ENCODE measurements at places on chromosomes 3 and 15. TPM values are rescaled to one million over a fixed set of nuclear protein-coding genes. Genes with fewer than 3 reads are reported as not detected.

- H3K4me3 ChIP-seq: no peak overlapping the region
- no peaks in the 10 kb centered on the region for H3K27me3 ChIP-seq
- H3K4me1 ChIP-seq: no peaks in the 10 kb centered on the region
Measured at GRCh38 chr3:194886836-194887235, 201.2 kb downstream of the FAM43A start.

DNA sequence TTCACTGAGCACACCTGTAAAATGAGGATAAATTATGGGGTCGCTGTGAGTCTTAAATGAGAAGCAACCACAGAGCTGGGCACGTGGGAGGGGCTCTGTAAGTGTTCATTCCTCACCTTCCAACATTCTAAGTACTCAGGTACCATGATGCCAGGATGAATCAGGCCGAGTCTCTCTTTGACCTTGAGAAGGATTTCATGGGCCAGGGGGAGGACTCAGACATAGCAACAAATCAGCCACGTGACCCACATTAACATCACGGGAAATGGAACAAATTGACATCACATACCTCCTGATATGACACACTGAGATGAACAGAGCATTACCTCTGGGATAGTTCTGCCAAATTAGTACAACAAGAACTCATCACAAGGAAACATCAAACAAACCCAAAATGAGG is 35.2 kb upstream of the USP3 start:
- H3K27ac ChIP-seq: no peak overlapping the region
- H3K36me3 ChIP-seq: no peaks in the 10 kb centered on the region
- peaks cover 8% of the 10 kb centered on the region for H3K4me1 ChIP-seq
- H3K27me3 ChIP-seq: no peaks in the 10 kb centered on the region

- H3K36me3 ChIP-seq: no peaks in the 10 kb centered on the region
- H3K4me3 ChIP-seq: no peak overlapping the region
- DNase-seq: no peak
- no peaks in the 10 kb centered on the region for H3K27me3 ChIP-seq
Measured at GRCh38 chr3:11543948-11544387, 99.7 kb downstream of the VGLL4 start.

DNA sequence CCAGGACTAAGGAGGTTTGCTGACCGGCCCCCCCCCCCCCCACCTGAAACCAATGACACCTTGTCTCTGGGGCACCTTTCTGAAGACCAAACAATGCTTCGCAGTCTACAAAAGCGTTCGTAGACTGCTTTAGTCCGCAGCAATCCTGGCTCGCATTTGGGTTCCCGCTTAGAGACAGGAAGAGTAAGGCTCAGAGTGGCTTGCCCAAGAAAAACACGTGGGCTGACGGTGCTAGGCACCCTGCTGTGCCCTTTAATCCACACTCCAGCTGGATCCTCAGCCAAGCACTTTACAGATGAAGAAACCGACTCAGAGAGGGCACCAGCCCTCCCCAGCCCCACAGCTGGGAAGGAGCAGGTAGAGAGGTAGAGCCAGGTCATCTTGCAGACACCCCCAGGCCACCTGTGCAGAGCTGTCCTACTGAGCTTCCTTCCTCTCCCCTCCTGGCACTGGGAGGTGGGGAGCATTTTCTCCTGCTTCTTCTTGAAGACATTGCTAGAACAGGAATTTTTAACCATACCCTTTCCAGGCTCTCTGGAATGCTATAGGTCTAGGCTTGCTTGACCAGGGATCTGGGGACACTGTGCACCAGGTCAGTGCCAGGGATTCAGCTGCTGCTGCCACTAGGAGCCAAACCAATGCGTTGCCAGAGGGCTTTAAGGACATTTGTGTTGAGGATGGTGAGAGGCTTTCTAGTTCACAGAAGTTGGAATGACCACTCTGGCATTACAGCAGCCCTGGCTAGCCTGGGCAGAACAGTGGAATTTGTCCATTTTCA is 1.0 kb upstream of the KLF15 start:
- no peaks in the 10 kb centered on the region for H3K36me3 ChIP-seq
- peaks cover 18% of the 10 kb centered on the region for H3K4me1 ChIP-seq
- no peak overlapping the region for H3K27ac ChIP-seq
- DNase-seq: no peak

Gene ZNF662
- 0.78 TPM for polyA plus RNA-seq

GRCh38 chr15:95793231-95793630 is 537.3 kb upstream of the NR2F2 start:
- H3K4me1 ChIP-seq: no peaks in the 10 kb centered on the region
- no peak for DNase-seq
- H3K36me3 ChIP-seq: no peaks in the 10 kb centered on the region
- H3K4me3 ChIP-seq: no peak overlapping the region
- H3K27me3 ChIP-seq: no peaks in the 10 kb centered on the region

GRCh38 chr15:84889991-84890669 is 5.7 kb downstream of the SLC28A1 start:
- no peak for DNase-seq
- no peaks in the 10 kb centered on the region for H3K4me1 ChIP-seq
- H3K4me3 ChIP-seq: no peak overlapping the region
- no peak overlapping the region for H3K27ac ChIP-seq
- no peaks in the 10 kb centered on the region for H3K27me3 ChIP-seq

Gene CISH
- polyA plus RNA-seq: 40.5 TPM

Gene SNURF
- polyA plus RNA-seq: 33.8 TPM

Gene TM2D3
- 30.9 TPM for polyA plus RNA-seq

Gene FANCD2OS
- polyA plus RNA-seq: not detected

GRCh38 chr3:195451373-195452015 is 8.7 kb upstream of the ACAP2 start:
- no peak for DNase-seq
- no peak overlapping the region for H3K27ac ChIP-seq
- no peaks in the 10 kb centered on the region for H3K4me1 ChIP-seq
- no peak overlapping the region for H3K4me3 ChIP-seq
- H3K36me3 ChIP-seq: no peaks in the 10 kb centered on the region

Gene SLC2A2
- not detected for polyA plus RNA-seq

Gene RNU5B-1
- not detected for polyA plus RNA-seq

GRCh38 chr3:144351773-144352365 is 380.2 kb downstream of the DIPK2A start:
- H3K36me3 ChIP-seq: no peaks in the 10 kb centered on the region
- no peaks in the 10 kb centered on the region for H3K4me1 ChIP-seq
- H3K27ac ChIP-seq: no peak overlapping the region
- no peak for DNase-seq

GRCh38 chr3:144809380-144809779 is 837.8 kb downstream of the DIPK2A start:
- H3K4me3 ChIP-seq: no peak overlapping the region
- no peaks in the 10 kb centered on the region for H3K27me3 ChIP-seq
- H3K36me3 ChIP-seq: no peaks in the 10 kb centered on the region
- DNase-seq: no peak
- H3K4me1 ChIP-seq: no peaks in the 10 kb centered on the region

DNA sequence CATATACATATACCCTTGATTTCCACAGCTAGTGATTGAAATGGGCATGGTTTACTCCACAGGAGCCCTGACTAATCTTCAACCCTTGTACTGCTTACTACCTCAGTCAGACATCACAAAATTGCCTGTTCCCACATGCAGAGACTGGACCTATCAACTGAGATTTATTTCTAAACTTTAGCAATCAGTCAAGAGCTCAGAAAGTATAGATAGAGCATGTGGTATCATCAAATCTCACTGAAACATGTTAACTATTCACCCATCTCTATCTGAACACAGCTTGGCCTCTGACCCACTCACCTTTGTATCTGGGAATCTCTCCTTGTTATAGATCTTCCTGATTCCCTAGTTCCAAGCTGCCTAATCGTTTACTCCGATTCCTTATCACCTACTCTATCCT is 14.6 kb downstream of the ADAM10 start:
- H3K27ac ChIP-seq: no peak overlapping the region

Gene PPCDC
- 12.5 TPM for polyA plus RNA-seq

- no peak overlapping the region for H3K27ac ChIP-seq
- H3K4me3 ChIP-seq: no peak overlapping the region
Measured at GRCh38 chr15:25931851-25932250, 68.7 kb upstream of the ATP10A start.

- no peak for DNase-seq
- no peaks in the 10 kb centered on the region for H3K27me3 ChIP-seq
- peak overlapping the region; percentile 85 for H3K27ac ChIP-seq
- H3K4me1 ChIP-seq: peaks cover 42% of the 10 kb centered on the region
Measured at GRCh38 chr15:31435912-31436628, 109.4 kb downstream of the KLF13 start.

DNA sequence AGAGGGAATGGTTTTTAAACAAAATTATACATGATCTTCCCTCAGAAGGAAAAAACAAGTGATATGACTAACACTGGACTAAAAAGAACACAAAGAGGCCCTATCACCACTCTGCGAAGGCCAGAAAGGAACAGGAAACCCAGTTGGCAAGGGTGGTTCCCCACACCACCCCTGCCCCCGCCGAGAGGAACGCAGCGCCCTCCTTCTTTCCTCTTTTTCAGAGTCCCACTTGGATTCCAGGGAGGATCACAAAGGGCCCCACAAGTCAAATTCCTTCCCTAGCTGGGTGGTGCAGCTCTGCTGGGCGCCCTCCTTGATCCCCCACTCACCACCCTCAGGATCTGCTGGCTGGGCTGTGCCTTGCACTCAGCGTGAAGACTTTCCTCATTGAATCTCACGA is 29.8 kb downstream of the PLA1A start:
- H3K4me3 ChIP-seq: peak overlapping the region; percentile 57
- no peaks in the 10 kb centered on the region for H3K36me3 ChIP-seq
- DNase-seq: peak; percentile 59
- H3K4me1 ChIP-seq: peaks cover 26% of the 10 kb centered on the region
- H3K27ac ChIP-seq: peak overlapping the region; percentile 48

DNA sequence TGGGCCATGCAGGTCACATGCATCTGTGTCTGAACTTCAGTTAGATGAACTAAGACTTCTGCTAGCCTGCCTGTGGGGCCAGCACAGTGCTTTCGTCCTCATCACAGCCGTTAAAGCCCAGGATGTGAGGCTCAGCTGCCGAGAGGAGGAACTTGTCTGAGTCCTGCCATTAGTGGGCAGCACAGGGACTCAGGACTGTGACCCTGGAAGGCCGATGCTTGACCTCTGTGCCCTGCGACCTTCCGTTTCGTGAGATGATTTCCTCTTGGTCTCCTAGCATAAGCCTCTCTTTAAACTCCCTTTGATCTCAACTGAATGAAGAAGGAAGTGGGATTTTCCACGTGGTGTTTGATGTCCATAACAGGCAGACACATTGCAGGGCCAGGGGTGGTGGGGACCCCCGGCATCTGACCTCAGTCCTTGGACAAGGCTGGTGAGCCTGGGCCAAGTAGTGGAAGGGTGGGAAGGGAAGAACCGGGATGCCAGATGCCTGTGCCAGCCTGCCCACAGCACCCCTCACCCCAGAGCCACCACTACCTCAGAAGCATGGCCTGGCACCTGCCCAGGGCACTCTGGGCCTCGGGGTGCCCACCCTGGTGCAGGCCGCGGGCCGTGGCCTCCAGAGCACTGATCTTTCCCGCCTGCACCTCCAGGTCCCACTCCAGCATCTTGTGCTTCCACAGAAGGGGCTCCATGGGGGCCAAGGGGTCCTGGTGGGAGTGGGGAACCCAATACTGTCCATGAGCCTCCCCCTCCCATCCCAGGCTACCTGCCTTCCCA is 21.6 kb downstream of the PLA2G4B start:
- H3K36me3 ChIP-seq: no peaks in the 10 kb centered on the region
- H3K27me3 ChIP-seq: no peaks in the 10 kb centered on the region
- no peak overlapping the region for H3K4me3 ChIP-seq
- no peaks in the 10 kb centered on the region for H3K4me1 ChIP-seq

Gene SPATA12
- not detected for polyA plus RNA-seq
